ENCODE measurements at places on chromosomes 1 and 21.

GRCh38 chr1:5954964-5955363, 37.3 kb downstream of the NPHP4 start:
- no peak for DNase-seq

DNA sequence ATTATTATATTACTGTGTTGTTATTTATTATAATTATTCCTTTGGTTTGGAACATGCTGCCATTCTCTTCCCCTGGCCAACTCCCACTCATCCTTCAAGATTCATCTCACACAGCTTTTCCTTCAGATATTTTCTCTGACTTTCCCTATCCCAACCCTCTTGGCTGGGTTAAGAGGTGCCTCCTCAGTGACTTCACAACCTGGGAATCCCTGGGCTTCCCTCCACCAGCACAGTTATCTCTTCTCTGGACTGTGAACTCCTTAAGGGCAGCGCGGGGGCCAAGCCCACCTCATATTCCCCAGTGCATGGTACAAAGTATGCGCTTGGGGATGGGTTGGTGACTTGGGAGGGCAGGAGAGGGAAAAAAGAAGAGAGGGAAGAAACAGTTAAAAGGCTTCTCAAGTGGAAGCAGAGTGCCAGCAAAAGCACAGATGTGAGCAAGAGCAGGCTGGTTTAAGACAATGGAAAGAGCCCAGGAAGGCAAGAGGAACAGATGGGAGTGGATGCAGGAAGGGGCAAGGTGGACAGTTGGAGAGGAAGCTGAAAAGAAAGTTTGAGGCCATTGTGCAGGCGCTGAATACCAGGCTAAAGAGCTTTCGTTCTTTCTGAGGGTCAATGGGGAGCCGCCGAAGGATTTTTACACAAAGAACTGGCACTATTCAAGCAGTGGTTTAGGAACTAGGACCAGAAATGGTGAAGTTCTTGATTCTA, 132.3 kb downstream of the BEND5 start:
- no peak for DNase-seq

DNA sequence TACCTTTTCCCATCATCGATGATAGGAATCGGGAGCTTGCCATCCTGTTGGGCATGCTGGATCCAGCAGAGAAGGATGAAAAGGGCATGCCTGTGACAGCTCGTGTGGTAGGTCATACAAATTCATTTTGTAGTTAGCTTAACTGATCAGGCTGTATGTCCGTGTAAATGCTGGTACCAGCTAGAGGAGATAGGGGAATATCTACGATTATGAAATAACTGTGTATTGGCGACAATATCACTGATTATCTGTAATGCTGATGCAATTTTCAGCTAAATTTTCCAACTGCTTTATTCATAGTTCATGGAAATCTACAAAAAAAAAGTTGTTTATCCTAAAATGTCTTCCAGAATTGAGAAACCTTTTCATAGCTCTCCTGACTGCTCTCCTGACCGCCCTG, 8.3 kb downstream of the PRDX6 start:
- no peak for DNase-seq

DNA sequence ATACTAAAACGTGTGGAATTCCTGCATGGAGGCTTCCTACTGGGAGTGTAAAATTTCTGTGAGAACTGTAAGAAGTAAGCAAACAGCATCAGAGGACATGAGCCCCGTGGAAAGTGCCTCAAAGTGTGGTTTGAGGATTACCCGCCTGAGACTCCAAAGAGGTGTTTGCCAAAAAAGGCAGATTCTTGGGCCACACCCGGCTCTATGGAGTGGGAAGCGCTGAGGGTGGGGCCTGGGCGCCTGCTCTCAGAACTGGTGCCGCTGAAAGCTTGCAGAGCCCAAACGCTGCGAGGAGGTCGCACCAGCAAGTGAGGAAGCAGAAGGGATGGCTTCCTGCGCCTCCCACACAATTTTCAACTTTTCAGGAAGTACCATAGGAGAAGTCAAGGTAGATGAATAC, 43.0 kb upstream of the PSEN2 start:
- no peak for DNase-seq

GRCh38 chr1:57353654-57354053, 70.2 kb downstream of the DAB1 start:
- DNase-seq: no peak

All from H54 (cell line).